Brain microvascular endothelial cell (primary cell): ENCODE measurements at places on chromosomes 7 and 10.

DNA sequence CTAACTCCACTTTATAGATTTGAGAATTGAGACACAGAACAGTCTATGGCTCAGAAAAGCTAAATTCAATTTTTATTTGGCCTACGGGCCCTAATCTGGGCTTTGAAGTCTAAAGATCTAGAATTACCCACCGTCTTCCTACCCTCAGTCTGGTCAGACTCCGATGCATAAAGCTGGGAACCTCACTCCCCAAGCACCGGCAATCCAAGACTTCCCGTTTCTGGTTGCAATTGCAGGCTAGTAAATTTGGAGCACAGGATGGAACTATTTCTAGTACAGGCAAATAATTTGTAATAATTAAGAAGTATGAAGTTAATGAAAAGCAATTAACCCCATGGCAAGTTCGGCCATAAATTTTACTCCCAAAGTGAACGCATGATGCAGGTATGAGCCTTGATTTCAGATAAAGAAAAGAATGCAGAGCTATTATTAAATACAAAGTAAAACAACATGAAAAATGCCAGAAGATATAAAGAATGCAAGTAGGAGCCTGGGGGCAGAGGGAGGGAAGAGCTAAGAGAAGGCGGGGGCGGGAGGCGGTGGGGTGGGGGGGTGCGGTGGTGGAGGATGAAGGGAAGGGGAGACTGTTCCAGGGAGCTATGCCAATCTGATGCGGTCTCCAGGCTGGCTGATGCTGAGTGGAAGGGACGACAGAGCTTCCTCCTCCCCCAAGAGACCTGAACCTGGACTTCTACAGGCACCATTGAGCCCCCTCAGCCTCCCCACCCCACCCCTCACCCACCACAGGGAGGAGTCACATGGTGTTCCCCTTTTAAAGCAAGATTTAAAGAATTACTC, 45.1 kb downstream of the BPGM start:
- peak; percentile 47 for DNase-seq

GRCh38 chr7:100679927-100680575, 6.5 kb downstream of the GNB2 start:
- no peak for DNase-seq

DNA sequence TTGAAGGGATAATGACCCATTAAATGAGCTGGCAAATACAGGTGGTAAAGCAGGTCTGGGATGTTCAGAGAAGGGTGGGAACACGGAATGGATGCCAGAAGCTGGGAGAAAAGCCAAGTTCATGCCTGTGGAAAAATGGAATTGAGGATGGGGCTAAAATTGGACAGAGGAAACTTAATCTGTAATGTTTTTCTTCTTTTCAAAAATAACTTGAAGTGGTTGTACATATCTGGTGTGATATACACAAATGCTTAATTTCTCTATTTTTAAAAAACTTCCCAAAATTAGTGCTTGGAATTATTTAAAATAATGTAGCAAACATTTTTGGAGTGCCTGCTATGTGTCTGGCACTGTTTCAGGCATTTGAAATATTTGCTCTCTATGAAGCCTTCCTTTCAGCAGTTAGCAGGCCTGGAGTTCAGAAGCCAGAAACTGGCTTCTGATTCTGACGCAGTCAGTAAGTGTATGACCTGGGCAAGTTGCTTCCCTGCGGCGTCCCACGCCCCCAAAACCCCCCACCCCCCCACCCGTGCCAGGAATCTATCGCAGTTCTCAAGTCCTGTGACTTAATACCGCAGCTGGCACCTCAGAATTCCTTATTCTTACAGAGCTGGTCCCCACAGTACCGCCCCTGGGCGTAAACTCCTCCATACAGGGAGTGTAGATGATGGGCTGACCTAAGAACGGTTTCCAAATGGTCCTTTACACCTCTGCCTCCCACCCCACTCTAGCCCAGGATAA, 828 bp upstream of the MALSU1 start:
- peak; percentile 66 for DNase-seq

DNA sequence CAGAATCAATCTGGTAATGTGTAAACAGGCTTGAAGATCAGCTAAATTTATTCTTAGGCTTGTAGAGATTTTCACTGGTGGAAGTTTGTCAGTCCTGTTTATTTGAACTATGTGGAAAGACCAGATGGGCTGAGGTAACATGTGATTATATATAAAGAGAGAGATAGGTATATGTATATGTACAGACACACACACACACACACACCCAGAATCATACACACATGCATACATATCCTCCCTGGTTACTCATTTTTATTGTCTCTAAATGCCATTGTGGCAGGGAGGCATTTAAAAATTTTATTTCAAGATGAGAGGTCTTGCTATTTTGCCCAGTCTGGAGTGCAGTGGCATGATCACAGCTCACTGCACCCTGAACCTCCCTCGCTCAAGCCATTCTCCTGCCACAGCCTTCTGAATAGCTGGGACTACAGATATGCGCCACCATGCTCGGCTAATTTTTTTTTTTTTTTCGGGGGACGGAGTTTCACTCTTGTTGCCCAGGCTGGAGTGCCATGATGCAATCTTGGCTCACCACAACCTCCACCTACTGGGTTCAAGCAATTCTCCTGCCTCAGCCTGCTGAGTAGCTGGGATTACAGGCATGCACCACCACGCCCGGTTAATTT, 78.1 kb upstream of the CYTH3 start:
- DNase-seq = no peak

- no peak for DNase-seq
These were observed 162.0 kb upstream of the MAGI2 start for GRCh38 chr7:79615466-79615865.

- DNase-seq = no peak
These were observed 179.3 kb downstream of the ABCA13 start for GRCh38 chr7:48350515-48350914.

- no peak for DNase-seq
These were observed 16.2 kb downstream of the PNLIPRP2 start for GRCh38 chr10:116636976-116637375.

- no peak for DNase-seq
These were observed 9.6 kb upstream of the CYREN start for GRCh38 chr7:135180122-135180521.

- peak; percentile 9 for DNase-seq
These were observed 7.9 kb upstream of the GSDME start for GRCh38 chr7:24764972-24765744.

DNA sequence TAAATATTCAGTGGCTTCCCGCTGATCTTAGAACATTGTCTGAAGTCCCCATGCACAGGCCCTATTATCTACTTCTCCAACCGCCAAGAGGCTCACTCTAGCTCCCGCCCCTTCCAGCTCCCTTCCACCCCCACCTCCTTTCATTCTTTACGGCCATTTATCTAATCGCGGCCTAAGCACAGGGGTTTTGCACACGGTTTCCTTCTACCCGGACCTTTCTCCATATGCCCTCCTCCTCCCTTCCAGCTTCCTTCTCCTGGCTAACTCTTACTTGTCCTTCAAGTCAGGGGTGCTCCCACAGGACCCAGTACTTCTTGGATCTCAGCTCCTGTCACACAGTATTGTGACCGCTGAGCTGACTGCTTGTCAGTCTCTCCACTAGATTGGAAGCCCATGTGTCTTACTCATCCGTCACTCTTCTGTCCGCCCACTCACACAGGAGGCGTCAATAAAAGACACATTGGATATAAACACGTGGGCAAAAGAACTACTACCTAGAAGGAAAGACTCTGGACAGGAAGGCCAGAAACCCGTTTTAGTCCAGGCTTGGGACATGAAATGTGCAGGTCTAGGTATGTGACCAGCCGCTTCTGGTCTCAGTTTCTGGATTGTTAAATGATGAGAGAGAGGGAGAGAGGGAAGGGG, 20.2 kb upstream of the HPS1 start:
- DNase-seq = no peak

- no peak for DNase-seq
These were observed 236.7 kb downstream of the PHF14 start for GRCh38 chr7:11210374-11210773.

DNA sequence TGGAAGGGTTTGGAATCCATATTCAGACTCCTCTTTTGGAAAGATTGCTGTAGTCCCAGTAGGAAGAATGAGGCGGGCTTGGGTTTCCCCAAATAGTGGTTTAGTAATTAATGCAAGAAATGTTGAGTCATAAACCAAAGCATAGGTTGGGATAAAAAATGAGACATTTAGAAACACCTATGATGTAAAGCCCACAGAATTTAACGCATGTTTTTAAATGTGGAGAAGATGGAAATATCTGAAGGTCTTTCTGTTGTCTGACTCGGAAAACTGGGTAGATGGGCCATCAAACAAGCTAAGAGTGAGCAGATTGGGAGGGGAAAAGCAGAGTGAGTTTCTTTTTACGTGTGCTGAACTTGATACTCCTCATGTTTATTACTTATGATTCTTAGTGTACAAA, 62.2 kb downstream of the LANCL2 start:
- DNase-seq = no peak

- DNase-seq = peak; percentile 69
These were observed 26.2 kb downstream of the TBATA start for GRCh38 chr10:70758757-70759514.

- DNase-seq = no peak
These were observed 111.4 kb upstream of the PPIF start for GRCh38 chr10:79235765-79236432.

DNA sequence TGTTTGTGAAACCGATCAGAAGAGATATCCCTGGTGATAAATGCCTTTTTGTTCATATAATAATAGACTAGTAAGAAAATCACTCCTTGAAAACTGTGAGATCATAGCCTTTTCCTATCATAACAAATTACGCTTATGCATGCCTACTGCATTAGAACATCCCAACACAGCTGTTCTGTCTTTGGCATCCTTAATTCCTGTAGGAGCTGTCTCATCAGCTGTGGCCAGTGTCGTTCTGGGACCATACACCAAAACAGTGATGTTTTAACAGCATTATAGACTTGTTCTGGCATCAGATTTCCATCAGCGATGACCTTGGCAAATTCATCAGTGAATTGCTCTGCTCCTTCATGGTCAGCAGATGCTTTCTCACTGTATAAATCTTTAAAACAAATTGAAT, 423.6 kb upstream of the LRGUK start:
- peak; percentile 93 for DNase-seq

- no peak for DNase-seq
These were observed 83.6 kb downstream of the NRCAM start for GRCh38 chr7:108372618-108373017.

DNA sequence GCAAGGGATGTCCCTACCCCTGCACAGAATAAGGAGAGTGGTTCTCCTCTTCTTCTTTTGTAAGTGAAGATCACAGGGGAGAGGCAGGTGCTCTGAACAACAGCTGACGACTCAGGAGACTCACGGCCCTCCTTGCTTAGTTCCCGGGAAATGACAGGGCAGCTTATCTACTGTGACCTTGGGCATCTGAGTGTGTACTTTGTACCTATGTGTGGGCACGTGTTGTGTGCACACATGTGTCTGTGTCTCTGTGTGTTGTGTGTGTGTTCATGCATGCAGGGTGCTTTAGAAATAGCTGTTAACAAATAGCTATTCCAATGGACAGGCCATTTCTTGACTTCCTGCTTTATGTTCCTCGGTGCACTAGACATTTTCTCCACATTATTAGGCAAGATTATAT, 80.5 kb upstream of the NPS start:
- no peak for DNase-seq

DNA sequence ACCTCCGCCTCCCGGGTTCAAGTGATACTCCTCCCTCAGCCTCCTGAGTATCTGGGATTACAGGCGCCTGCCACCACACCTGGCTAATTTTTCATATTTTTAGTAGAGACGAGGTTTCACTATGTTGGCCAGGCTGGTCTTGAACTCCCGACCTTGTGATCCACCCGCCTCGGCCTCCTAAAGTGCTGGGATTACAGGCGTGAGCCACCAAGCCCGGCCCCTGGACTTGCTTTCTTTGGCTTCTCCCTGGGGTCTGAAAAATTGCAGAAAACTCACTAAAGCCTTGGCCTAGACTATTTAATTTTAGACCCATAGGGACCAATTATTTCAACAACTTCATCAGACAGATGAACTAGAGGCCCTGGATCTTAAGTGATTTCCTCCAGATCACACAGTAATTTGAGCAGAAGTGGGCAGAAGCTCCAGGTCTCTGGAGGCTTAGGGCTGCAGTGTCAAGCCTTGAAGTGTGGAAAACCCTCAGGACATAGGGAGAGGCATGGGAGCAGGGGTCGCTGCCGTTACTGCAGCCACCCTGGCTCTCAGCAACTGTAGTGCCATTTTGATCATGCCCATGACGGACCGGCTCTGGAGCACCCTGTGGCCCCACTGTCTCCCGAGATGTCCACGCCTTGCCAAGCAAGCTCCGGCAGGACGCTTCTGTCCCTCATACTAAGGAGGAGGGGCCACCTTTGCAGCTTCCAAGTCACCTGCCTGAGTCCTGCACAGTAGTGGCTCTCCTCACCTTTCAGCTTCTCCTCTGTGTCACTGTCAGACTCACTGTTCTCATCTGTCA, 72.4 kb downstream of the DENND2A start:
- no peak for DNase-seq

- DNase-seq = peak; percentile 88
These were observed 29.8 kb upstream of the GNA12 start for GRCh38 chr7:2873686-2874551.

DNA sequence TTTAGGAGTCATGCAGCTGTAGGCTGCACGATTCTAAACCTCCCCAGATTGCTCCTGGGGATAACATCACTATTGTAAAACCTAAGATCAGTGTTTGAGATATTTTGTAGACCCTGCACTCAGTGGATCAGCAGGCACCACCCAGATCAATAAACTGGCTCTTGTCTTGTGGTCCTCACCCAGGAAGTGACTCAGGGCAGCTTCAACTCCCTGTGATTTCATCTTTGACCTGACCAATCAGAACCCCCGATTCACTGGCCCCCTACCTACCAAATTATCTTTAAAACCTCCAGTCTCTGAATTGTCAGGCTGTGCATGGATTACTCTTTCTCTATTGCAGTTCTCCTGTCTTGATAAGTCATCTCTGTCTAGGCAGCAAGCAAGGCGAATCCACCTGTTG, 25.7 kb downstream of the ARL5B start:
- DNase-seq = no peak

DNA sequence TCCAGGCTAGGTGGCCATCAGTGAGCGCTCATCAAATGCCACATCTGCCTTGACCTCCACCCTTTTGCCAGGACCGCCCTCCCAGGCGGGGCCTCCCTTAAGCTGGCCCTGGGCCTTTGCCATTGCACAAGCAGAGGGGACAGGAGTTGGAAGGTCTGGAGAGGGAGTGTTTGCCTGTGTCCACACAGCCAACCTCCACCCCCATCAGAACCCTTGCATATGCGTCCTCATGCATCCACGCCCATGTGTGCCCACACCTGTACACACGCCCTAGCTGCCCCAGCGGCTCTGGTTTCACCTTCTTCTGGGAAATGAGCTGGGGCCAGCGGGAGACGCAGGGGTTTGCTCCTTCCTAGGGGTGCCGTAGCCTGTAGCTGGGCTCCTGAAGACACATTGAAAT, 64.0 kb downstream of the NEURL1 start:
- DNase-seq = no peak

DNA sequence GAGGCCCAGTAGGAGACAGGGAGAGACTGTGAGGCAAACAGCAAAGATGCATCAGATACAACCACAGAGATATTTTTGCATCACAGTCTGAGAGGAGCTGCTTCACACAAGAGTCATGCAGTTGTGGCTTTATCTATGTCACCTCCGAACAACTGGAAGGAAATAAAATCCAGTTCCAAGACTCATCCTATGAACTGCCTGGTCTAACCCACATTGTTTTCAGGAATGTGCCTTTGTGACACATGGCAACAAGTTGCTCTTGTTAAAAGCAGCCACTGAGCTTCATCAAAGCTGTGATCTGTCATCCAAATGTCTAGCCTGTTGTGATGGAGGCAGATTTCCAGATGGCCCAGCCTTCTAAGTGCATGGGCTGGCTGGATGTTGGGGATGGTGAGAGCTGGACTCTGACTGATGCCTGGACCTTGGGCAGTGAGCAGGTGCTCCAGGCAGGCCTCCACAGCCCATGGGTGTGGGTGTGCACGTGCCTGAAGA, 255.0 kb downstream of the BMPER start:
- DNase-seq = peak; percentile 92
